ENCODE measurements at places on chromosomes 3 and 15.

- no peak for DNase-seq
These were observed 58.0 kb upstream of the FOXB1 start for GRCh38 chr15:59946084-59946483.

DNA sequence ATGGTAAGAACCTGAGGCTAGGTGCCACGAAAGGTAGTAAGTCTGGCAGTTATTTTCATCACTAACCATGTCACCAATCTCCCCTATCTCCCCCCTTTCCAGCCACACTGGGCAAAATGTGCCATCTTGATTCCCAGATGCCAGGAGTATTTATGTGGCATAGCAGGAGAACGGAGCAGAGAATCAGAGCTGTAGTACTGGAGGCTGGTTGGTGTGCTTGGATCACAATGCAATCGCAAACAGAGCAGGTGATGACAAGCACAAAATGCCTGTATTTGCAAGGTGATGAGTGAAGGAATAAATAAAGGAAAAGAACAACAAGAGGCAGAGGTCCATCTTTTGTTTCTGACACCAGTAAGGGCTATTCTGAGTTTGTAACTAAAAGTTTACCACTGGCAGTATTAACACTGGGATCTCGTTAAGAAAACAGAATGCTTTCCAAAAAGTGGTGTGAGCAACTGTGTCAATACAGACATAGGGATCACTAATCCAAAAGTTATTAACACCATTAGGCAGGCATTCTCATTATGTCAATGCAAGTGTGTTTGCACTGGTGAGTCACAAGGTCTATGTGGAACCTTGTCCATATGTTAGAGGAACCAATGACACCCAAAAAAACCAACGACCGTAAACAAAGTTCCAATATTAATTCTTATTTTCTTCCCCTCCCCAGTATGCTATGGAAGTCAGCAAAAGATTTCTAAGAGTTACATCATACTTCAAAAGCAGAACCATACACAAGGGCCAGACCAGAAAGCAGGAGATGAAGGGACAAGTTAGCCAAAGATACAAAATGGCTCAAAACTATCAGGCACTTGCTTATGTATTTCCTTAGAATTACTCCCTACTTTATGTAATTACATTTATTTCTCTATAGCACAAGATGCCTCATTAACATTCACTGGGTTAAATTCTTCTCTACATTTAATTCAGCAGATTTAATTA lies 556.6 kb downstream of the FOXP1 start:
- no peak for DNase-seq

DNA sequence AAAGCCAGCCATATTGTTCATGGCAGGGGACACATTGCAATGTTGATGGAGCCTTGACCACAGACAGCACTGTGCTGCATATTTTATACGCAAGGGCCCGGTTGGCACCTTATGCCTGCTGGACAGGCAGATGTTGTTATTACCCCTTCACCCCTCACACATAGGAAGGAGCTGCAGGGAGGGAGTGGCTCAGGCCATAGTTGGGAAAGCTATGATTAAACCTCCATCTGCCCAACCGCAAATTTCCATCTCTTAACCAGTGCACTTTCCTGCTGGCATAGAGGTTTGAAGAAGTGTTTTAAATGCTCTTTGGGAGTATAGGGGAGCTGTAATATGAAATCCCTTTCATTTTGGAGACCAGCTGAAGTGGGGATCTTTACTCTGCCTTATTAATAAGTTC lies 224.7 kb downstream of the CACNA2D3 start:
- DNase-seq: no peak

GRCh38 chr3:87949879-87950208 lies 109.0 kb downstream of the CGGBP1 start:
- no peak for DNase-seq

- no peak for DNase-seq
These were observed 21.9 kb upstream of the SLC30A4 start for GRCh38 chr15:45544266-45545023.

GRCh38 chr3:169863458-169863899 lies 6.3 kb downstream of the LRRC31 start:
- peak; percentile 71 for DNase-seq

- no peak for DNase-seq
These were observed 167.0 kb upstream of the ANKRD28 start for GRCh38 chr3:15964605-15965442.

DNA sequence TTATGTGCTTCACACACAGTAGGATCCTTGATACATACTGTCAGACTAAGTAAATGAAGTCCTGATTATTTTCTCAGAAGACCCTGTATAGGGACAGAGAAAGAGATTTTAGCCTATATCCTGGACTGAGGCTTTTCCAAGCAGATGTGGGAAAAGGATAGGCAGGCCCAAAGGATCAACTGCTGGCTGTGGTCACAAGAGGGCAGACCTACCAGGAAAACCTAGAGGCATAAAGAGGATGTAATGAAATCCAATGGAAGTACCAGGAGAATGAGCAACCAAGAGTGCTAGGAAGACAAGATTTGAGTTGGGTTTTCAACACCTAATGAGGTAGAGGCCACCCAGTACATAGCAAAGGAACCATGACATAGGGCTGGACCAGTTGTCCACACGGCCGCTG lies 23.1 kb downstream of the DCLK3 start:
- DNase-seq: no peak

GRCh38 chr3:110126065-110126464 lies 788.7 kb upstream of the DPPA4 start:
- no peak for DNase-seq

- no peak for DNase-seq
These were observed 361 bp upstream of the STXBP5L start for GRCh38 chr3:120907659-120908029.

DNA sequence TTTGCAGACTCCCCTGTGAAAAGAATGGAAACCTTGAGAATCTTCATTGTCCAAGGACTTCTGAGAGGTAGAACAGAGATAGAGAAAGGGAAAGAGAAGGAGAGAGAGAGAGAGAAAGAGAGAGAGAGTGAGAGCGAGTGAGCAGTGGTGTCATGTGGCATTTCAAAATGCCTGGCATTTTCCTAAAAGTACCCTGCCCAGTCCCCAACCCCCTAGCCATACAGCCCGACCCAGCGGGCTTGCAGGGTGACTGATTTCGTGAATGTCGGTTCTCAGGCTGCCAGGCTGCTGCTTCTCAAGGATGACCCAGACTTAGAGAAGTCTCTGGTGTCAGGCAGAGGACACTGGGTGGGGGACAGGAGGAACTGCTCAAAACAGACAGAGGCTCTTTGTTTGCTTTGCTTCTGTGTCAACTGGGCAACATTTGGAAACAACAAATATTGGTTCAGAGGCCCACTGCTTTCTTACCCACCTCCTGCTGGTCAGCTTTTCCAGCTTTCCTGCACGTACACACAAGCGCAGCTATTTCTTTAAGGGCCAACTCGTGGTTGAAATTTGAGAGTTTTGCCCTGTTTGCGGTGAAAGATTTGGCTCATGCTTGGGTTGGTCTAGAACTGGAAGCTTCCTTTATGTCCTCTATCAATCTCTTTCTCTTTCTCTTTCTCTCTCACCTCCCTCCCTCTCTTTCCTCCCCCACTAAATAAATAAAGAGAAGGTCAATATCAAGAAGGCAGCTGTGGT lies 3.7 kb upstream of the TF start:
- no peak for DNase-seq

DNA sequence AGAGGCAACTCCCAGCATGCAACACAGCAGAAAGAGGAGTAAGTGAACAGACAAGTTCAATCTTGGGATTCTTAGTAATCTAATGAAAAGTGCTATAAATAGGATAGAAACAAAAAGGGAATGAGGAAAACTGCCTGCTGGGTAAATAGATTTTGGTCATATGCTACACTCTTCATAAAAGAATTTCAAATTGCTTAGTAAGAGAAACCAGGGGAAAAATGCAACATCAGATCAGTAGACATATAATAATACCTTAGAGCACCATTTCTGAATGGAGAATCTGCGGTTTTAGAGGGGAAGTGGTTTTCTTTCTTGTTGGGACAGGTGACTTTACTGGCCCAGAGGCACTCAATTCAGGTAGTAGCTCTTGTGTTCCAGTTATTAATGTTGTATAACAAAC lies 13.4 kb upstream of the TBC1D5 start:
- peak; percentile 26 for DNase-seq

DNA sequence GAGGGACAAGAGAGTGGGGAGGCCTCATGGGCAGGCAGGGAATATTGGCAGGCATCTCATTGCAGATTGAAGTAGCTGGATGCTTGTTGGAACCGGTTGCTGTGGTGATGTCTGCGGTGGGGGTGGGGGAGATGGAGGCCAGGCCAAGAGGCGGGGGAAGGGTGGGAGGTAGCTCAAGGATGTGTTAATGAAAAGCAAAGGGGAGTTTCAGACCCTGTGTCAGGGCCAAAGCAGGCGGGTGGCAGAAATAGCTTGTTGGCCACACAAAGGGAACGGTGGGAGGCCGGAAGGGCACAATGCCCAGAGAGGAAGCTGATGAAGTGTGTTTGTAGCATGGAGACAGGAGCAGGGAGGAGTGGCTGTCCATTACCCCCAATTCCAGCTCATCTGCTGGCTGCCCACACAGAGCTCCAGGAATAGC lies 28.0 kb downstream of the CCDC33 start:
- DNase-seq: no peak

DNA sequence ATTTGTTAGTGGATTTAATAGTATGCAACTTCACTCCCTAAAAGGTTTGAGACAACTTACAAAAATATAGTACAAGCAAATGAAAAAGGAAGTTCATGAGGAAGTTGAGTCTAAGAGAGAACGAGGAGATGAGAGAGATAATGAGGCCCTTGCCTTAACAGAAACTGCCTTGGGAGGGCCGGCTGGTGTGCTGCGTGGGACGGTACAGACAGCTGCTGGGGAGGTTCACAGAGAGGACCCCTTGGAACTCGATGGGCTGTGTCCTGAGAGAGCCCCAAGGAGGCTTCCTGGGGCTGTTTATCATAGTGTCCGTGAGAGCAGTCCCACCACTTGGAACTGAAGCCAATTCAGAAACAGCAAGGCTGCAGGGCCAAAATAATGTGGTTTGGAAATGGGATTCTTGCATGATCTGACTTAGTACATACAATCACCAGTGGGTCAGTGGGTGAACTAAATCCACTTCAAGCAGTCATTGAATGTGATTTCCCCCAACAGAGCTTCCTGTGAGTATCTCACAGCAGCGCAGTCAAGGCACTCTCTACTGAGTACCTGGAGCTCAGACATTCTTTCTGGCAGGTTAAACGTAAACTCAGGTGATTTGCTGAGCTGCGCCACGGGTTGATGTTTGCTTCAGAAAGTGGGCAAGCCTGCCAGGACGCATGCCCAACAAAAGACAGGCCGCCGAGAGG lies 90.8 kb downstream of the CRTC3 start:
- DNase-seq: peak; percentile 44

DNA sequence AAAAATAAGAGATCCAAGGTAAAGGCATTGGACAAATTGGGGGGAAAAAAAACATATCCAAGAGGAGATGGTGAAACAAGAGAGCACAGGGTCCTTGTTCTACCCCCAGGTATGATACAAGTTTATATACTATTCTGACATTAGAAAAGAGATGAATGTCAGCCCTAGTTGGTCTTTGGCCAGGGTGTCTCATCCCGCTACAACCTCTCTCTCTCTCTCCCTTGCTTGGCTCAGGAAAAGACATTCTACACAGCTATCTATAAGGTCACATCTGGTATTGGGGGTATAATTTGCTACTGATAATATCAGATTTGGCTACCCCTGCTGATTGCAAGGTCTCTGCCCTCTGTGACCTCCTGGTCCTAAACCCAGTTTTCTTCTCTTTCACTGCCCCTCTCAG lies 117.2 kb downstream of the GOLIM4 start:
- DNase-seq: no peak

- no peak for DNase-seq
These were observed 27.7 kb upstream of the LRRN1 start for GRCh38 chr3:3771567-3771966.

GRCh38 chr3:158221426-158221825 lies 111.5 kb downstream of the RSRC1 start:
- no peak for DNase-seq

DNA sequence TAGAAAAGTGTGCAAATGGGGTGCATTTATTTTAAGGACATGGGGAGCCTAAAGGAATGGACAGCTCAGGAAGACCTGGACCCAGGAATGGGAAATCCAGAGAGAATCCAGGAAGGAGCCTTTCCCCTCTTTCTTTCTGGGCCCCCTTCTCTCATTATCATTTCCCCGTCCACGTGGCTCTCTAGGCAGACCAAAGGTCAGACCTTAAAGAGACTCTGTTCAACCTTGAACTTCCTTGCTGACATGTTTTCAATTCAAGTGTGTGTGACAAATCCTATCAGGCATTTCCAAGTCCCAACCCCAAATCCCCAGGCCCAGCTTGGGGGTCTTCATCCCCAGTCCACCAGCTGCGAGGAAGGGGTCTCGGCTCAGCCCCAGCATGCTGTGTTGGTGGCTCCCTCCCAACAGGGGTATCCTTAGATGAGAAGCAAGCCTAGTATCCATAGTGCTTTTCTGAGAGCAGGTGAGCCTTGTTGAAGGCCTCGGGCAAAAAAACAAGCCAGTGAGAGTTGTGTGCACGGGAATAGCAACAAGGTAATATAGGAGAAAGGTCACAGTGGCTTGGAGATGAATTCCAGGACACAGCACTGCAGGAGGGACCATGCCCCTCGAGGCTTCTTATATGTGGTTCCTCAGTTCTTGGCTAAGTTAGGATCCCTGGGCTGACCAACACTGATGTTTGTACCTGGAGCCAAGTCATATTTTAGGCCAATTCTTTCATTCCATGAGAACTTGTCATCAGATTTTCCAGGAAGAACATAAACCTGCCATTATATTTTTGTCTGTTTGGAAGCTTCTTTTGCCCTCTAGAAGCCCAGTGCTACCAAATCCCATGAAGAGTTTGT lies 130.0 kb downstream of the ASB7 start:
- no peak for DNase-seq

Data from activated CD4-positive, alpha-beta T cell treated with anti-CD3 and anti-CD28 coated beads, Interleukin-2, amount 10 ng/mL, durations not matched to agents 7 days and 5 days (primary cell).